ENCODE measurements at places on chromosomes 3 and 15. TPM values are rescaled to one million over a fixed set of nuclear protein-coding genes. Genes with fewer than 3 reads are reported as not detected.

Gene SOX2
- not detected for total RNA-seq

Gene POPDC2
- total RNA-seq, result 0.11 TPM

Gene PLA2G4F
- total RNA-seq, result not detected

GRCh38 chr15:70152070-70152480, 54.4 kb upstream of the TLE3 start:
- peak; percentile 37 for DNase-seq

GRCh38 chr3:151015767-151016477, 43.4 kb upstream of the CLRN1 start:
- no peak for DNase-seq

DNA sequence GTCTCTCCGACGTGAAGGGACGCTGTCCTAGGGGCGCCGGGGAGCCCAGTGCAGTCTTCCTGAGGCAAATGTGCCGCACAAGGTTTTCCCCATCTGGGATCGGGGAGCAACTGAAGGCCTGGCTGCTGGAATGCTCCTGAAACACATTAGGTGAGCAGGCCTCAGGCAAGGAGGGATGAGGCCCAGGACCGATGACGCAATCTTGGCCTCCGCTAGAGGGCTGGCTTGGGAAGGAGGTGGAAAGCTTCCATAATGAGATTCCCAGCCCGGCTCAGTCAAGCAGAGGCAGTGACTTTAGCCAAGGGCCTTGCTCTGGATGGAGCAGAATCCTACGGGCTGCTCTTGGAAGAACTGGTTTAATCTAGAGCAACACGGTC, 50.8 kb downstream of the CPN2 start:
- no peak for DNase-seq

Gene C3orf20
- not detected for total RNA-seq

DNA sequence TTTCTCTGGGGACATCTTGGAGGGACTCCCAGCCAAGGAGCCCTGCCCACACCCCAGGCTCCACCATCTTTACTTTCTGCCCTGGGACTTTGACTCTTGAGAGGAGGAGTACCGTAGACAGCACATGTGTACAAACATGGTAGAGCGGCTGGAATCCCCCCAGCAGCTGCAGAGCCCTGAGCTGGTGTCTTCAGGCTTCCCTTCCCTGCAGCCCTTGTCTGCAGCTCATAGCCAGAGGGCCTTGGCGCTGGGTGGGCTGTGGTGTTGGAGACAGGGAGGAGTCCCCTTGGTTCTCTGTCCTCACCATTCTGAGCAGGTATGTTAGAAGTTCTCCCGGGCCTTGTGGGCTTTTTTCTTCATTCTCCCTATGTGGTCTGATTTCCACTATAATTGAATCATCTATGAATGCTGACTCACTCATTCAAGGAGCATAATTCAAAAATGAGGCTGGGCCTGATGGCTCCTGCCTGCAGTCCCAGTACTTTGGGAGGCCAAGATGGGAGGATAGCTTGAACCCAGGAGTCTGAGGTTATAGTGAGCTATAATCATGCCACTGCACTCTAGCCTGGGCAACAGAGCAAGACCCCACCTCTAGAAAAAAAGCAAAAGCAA, 97.8 kb upstream of the MEF2A start:
- no peak for DNase-seq

Gene DVL3
- total RNA-seq, result 30.0 TPM

- no peak for DNase-seq
Measured at GRCh38 chr15:61206767-61207166, 22.3 kb downstream of the RORA start.

GRCh38 chr3:126994661-126995245, 11.8 kb downstream of the PLXNA1 start:
- no peak for DNase-seq

Gene APOD
- total RNA-seq, result 25.1 TPM

DNA sequence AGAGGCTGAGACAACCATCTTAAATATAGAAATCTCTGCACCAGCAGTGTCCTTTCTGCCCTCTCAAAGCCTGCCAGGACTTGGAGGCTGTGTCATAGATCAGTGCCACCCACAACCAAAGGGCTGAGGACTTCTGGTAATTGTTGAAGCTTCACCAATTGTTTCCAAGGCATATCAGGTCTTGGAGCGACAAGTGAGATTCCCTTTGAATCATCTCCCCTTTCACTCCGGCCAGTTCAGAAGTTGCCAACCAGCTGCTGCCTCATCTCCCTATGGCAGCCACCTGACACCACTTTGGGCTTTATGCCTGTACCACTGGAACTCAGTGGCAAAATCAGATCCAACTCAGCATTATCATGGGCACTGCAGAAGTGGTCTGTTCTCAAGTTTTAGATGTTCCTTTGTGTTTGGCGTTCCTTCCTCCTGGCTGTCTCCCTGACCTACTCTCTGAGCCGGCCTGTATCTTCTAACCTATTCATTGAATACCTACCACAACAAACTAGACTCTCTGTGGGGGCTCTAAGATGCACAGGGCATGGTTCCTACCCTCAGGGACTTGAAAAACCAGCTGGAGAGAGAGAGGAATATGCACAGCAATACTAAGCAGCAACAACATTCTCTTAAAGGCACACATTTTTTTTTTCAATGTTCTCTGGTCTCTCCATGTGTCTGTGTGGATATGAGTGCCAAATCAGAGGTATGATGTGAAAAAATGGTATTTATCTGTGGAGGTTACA, 90.8 kb upstream of the PFN2 start:
- no peak for DNase-seq

DNA sequence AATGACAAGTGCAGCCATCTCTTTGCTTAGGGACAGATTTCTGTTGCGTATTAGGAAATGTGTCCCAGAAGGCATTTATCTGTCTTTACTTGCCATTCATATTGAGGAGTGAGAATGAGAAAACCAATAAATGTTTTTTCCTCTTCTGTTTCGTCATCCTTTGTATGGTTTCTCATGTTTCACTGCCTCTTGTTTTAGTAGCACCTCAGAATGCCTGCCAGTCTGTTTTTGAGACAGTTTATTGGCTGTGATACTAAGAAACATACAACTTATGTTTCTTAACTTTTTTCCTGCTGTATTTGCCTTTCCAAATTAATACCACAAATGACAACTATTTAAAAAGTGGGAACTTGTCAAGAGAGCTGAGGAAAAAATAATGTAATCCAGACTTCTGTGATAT, 390.2 kb upstream of the GOLIM4 start:
- no peak for DNase-seq

DNA sequence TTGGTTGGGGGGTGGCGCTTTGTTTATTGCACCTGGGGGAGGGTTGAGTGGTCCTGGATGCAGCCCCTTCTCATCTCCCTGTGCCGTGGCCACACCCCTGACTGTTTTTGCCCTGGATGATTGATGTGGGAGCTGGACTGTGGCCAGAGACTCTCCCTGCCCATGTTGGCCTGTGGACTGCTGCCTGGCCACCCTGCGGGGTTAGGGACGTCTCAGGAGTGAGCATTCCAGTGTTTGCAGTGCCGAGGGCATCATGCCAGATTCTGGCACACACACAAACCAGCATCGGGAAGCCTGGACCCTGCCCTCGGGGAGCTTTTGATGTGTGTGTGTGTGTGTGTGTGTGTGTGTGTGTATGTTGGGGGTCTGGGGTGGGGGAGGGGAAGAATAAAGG, 15.8 kb downstream of the APBA2 start:
- no peak for DNase-seq

- DNase-seq, result peak; percentile 17
Measured at GRCh38 chr15:51649659-51650521, 27.3 kb upstream of the DMXL2 start.

- DNase-seq, result no peak
Measured at GRCh38 chr15:29889542-29890329, 67.5 kb upstream of the TJP1 start.

DNA sequence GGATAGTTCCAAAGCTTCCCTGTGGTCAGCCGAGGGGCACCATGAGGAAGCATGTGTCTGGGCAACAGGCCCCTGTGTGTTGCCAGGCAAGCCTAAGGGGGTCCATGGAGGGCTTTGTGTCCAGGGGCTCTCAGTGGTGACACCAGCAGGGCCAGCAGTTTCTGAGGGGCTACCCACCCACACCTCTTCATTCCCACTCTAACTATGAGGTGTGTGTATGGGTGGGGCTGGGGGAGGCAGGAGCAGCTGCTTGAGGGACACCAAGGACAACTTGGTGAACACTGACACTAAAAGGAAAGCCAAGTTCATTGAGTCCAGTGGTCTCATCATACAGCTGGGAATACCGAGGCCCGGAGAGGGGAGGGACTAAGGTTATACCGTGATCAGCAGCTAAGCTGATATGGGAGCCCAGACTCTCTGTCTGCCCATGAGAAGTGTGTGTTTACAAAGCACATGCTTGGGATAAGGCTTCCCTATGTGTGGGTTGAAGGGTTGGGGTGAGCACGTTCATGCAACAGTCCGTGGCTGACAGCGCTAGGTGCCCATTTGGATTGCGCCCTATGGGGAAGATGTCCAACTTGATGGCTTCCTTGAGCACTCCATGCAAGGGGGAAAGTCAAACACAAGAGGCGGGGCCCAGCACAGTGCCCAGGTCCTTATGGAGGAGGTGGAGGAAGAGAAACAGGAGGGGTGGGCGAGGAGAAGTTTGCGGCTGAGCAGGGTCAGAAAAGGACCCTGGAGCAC, 34.8 kb upstream of the CHRNB4 start:
- DNase-seq, result no peak

Gene FEZF2
- not detected for total RNA-seq

GRCh38 chr15:77239882-77240608, 169.1 kb upstream of the TSPAN3 start:
- DNase-seq, result no peak

DNA sequence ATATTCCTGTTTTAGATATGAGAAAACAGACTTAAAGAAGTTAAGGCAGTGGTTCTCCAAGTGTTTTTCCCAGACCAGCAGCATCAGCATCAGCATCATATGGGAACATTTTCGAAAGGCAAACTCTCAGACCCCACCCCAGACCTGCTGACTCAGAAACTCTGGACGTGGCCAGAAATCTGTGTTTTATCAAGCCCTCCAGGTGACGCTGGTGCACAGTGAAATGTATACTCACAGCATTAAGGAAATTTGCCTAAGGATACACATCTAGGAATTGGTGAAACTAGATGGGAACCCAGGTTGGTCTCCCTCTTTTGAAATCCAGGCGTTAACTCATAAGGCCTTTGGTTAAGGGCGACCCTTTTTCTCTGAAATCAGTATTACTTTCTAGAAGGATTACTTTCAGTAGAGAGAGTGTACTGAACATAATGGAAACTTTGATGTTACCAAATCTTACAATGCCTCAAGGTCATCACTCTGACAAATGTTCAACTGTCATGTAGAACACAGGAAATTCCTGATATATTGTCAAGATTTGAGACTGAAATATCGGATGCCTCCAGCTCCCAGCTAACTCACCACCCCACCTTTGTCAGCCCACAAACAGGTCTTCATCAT, 910.2 kb downstream of the ROBO1 start:
- DNase-seq, result no peak

DNA sequence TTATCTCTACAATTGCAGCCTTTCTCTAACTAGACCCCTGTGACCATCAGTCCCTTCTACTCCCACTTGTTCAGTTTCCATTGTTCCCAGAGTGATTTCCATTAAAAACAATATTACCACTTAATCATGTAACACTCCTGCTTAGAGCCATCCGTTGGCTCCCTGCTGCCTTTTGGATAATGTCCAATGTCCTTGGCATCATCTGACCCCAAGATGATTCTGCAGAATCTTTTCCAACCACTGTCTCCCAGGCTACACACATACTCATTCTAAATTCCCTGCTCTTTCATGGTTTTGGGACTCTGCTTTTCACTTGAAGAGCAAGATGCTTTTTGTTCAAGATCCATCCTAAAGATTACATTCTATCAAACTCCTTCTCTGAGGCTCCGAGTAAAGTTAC, 7.1 kb downstream of the KCNH8 start:
- DNase-seq, result no peak

DNA sequence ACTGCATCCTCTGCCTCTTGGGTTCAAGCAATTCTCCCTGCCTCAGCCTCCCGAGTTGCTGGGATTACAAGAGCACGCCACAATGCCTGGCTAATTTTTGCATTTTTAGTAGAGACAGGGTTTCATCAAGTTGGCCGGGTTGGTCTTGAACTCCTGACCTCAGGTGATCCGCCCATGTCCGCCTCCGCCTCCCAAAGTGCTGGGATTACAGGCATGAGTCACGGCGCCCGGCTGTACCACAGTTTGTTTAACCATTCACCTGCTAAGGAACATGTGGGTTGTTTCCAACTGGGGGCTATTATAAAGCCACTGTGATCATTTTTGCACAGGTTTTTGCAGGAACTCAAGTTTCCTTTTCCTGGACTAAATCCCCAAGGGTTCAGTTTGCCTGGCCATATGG, 123.2 kb upstream of the RAP2B start:
- no peak for DNase-seq

- DNase-seq, result no peak
Measured at GRCh38 chr3:83454353-83454752, 1504.4 kb upstream of the CADM2 start.

GRCh38 chr3:197522183-197522715, 33.5 kb downstream of the BDH1 start:
- DNase-seq, result peak; percentile 33

GRCh38 chr3:117790235-117790987, 1080.8 kb downstream of the TUSC7 start:
- DNase-seq, result no peak

- DNase-seq, result no peak
Measured at GRCh38 chr3:196012481-196012880, 69.4 kb downstream of the TFRC start.

GRCh38 chr3:132164469-132165092, 129.8 kb upstream of the CPNE4 start:
- no peak for DNase-seq

DNA sequence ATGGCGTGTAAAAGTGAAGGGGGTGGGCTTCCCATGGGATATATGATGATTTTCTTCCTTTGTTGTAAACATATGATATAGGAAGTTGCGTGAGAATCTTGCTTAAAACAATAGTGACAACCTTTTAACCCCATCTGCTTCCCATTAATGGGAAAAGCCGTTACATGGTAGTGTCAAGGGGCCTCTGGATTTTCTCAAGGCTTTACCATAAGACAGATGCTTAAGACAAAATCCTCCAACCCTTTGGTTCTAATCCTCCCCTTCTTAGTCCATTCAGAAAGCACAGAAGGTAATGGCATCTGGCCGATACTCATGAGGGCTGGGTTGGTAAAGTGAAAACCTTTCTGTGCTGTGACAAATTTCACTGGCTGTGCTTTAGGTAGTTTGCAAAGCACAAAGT, 25.0 kb downstream of the DPH3 start:
- no peak for DNase-seq

DNA sequence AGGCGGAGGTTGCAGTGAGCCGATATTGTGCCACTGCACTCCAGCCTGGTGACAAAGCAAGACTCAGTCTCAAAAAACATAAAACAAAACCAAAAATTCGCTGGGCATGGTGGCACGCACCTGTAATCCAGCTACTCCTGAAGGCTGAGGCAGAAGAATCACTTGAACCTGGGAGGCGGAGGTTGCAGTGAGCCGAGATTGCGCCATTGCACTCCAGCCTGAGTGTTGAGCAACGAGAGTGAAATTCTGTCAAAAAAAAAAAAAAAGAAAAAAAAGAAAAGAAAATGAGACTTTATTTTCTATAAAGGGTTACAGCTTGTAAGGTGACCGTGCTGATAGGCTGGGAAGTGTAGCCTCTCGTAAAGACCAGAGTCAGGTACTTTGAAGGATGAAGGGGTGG, 6.0 kb upstream of the HACD3 start:
- no peak for DNase-seq

All from pulmonary artery endothelial cell (primary cell).